ENCODE measurements at places on chromosomes 1 and 21.

- no peak for DNase-seq
Measured at GRCh38 chr1:63984257-63984929, 210.6 kb downstream of the ROR1 start.

DNA sequence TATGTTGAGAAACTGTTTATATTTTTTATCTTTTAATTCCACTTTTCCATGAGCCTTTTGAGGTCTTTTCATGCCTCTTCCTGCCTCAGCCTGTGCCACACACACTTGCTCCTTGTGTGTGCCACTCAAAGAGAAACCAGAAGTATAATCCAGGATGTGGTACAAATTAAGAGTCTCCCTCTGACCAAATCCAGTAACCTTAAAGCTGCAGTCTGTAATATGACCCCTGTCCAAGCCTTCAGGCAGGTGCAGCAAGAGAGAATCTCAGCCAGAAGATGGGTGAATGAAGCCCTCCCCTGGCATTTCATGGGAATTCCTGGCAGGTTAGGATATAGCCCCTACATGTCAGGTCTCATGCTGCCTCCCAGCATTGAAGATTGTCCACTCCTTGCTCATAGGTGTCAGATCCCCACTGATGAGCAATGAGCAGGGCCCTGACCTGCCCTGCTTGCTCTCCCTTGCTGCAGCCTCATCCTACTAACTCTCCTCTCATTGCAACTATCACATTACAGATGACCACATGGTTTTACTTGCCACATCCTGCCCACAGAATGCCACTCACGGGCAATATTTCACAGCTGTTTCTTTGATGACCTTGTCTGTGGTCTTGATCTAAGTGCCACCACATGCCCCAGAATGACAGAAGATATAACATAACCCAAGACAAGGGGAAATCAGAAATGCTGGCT, 169.3 kb downstream of the SEC16B start:
- DNase-seq = no peak

- no peak for DNase-seq
Measured at GRCh38 chr1:91817211-91817905, 68.6 kb downstream of the TGFBR3 start.

GRCh38 chr1:78210175-78210574, 164.4 kb downstream of the GIPC2 start:
- DNase-seq = no peak

DNA sequence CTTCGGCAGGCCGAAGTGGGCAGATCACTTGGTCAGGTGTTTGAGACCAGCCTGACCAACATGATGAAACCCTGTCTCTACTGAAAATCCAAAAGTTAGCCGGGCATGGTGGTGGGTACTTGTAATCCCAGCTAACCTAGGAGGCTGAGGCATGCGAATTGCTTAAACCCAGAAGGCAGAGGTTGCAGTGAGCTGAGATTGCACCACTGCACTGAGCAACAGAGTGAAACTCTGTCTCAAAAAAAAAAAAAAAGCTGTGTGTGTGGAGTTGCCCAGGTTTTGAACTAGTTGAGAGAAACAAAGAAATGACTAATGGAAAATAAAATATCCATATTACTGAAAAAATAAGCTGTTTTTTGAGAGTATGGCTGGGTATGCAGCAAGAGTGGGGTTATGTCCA, 100.2 kb downstream of the GTF2B start:
- DNase-seq = no peak

DNA sequence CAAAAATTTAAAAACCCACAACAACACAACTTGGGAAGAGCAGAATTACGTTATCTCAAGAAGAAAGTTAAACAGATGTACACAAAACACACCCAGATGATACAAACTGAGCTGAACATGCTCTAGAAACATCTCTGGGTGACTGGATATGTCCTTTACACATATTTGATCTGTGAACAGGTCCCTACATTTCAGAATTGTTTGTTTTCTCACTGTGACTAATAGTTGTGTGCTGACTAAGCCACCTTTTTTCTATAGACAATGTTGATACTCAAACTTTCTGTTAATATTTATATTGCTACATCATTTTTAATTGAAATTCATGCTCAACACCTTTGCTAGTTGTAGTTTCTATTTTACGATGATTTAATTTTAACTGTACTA, 1.0 kb upstream of the F11R start:
- DNase-seq = no peak

DNA sequence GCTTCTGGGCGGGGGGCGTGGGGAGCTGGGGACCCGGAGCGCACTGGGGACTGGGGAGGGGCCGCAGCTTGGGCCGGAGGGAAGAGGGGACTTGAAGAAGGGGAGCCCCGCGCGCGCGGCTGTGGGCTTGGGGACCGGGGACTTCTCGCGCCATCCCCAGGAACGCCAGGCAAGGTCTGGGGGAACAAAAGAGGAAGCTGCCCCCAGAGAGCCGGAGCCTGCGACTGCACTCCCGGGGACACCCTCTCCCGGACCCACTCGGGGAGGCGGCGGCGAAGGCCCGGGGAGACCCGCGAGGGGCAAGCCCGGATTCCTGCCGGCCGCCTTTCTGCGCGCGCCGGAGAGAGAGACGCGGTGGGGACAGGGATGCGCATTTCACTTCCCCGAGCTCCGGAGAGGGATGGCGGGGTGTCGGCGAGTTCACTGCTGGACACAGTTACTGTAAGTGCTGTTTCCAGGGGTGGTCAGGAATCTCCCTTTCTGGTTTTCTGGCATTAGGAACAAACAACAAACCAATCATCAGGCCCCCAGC, 732 bp downstream of the ABCG1 start:
- no peak for DNase-seq

- no peak for DNase-seq
Measured at GRCh38 chr21:41370840-41371684, 9.2 kb downstream of the MX2 start.

DNA sequence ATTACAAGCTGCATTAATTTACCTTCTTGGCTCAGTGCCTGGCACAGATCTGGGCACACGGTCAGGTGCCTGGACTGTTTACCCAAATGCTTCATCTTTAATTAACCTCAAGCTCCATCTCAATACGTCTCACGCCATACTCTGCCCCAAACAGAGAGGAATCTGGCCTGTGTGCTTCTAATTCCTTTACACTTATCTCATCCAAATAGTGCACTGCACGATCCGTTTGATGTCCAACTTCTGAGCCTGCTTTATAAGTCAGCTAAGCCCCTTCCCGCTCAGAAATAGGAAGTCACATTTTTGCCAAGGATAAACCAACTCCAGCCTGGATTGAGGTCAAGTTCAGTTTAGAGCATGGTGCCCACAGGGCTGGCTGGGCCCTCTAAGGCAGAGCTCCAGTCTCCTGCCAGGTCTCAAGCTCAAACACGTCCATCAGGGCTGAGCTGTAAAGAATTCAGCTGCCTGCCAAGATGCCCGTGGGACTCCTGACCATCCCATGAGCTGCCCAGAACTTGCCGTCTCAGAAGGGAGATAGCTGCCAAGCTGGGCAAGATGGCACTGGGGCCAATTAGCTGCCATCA, 233.5 kb downstream of the TRABD2B start:
- no peak for DNase-seq

- no peak for DNase-seq
Measured at GRCh38 chr1:15331734-15332133, 78.0 kb upstream of the EFHD2 start.

- no peak for DNase-seq
Measured at GRCh38 chr21:32562426-32562825, 22.9 kb downstream of the TCP10L start.

- no peak for DNase-seq
Measured at GRCh38 chr1:115668579-115668978, 26.8 kb downstream of the VANGL1 start.

DNA sequence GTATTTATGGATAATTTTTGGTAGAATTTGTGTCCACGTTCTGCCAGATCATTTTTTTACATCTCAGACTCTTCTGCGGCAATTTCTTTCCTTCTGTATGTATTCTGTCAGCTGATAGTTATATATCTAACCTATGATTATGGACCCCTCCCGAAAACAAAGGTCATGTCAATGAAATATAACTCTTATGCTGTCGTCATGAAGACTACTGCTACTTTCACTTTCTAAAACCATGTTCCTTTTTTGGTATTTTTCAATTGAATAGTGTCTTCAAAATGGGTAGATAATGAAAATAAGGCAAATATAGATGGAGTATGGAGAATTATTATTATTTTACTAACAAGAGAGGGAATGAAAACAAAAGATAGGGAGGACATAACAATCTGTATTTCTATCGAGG, 3.2 kb downstream of the ANGPTL1 start:
- DNase-seq = no peak

- DNase-seq = no peak
Measured at GRCh38 chr21:38498057-38498833, at the start of gene ERG. ERG (minus strand) TSS chr21:38498477; CDS start chr21:38498380, 97 bp downstream.

DNA sequence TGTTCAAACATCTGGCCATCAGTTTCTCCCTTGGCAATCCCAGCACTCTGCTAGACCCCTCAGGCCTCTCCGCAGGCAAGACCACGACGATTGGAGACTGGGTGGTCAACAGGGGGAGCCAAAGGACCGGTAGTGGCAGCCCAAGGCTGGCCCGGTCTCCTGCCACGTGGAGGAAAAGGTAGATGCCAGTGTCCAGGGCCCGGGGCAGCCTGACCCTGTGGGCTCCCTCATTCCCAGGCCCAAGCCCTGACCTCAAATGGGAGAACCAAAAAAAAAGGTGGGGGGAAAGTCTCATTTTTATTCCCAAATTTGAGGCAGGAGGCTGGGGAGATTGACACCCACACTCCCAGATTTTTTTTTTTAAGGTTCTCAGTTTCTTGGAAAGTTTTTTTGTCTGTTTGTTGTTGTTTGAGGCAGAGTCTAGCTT, 24.8 kb downstream of the S100A6 start:
- DNase-seq = peak; percentile 83

DNA sequence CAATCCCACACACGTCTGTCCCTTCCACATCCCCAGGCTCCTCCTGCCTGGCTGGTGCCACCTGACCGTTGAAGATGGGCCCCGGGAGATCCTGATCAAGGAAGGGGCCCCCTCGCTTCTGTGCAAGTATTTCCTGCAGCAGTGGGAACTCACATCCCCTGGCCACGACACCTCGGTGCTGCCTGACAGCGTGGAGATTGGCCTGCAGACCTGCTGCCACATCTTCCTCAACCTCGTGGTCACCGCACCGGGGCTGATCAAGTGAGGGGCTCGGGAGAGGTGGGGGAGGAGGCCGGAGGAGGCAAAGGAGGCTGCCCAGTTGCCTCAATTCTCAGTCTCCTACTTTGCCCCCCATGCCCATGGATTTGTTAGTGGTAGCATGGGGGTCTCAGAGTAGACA, 5.6 kb downstream of the NCDN start:
- no peak for DNase-seq

- no peak for DNase-seq
Measured at GRCh38 chr1:217896490-217896889, 265.3 kb downstream of the SPATA17 start.

GRCh38 chr1:110874324-110875215, 1.6 kb downstream of the CD53 start:
- DNase-seq = no peak
